ENCODE measurements at places on chromosomes 13 and 19.

DNA sequence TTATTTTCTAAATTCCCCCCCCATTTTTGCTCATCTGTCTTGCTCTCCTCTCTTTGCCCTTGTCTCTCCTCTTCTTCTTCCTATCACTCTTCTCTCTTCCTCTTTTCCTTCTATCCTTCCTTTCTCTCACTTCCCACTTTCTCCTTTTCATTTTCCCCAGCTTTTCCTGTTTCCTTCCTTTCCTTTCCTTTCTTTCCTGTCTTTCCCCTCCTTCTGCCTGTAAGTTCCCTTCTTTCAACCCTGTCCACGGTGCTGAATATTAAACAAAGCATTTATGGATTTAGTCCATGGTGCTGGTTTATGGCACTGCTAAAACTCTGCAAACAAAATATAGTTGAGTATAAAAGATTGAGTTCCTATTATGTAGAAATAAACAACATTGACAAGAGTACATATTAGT is 27.6 kb downstream of the SCEL start:
- DNase-seq: no peak

GRCh38 chr13:90591927-90592268 is 755.6 kb upstream of the MIR17HG start:
- DNase-seq: no peak

- no peak for DNase-seq
Observed at GRCh38 chr19:34363094-34363493, 1.9 kb upstream of the GPI start.

- DNase-seq: no peak
Observed at GRCh38 chr13:48403151-48403631, 9.7 kb downstream of the LPAR6 start.

GRCh38 chr19:42199440-42200115 is 17.9 kb downstream of the DEDD2 start:
- DNase-seq: peak; percentile 64

DNA sequence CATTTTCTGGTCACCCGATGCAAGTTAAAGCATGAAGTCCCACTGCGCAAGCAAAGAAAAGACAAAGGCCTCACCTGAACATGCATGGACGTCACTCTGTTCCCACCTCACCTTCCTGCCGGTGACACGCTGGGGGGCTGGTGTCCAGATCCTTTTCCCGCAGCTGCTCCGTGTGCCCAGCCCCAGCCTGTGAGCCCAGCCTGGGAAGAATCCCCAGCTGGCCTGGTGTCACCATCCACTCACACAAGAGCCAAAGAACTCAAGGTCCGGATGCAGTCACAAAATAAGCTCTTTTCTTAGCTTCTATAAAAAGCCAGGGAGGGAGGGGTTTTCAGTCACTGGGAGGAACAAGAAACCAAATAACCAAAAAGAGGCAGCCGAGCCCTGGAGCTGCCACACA is 249.9 kb downstream of the COL4A1 start:
- no peak for DNase-seq

DNA sequence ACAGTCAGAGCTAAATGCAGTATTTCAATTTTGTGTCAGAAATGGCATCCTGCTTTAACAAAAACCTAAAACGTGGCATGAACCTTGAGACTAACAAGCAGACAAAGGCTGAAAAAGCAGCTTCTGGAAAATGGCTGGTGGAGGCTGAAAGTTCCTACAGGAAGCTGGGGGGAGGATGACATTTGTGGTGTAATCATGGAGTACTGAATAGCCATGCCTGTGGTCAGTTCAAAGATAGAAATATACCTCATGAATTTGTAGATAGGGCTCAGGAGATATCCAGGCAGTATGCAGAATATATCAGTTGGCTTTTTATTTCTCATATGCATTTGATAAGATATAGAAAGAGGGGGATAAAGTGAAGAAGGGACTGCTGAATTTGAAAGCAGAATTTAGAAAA is 181.7 kb downstream of the UQCRFS1 start:
- DNase-seq: no peak

- DNase-seq: no peak
Observed at GRCh38 chr13:96090240-96091101, 564 bp downstream of the HS6ST3 start.

DNA sequence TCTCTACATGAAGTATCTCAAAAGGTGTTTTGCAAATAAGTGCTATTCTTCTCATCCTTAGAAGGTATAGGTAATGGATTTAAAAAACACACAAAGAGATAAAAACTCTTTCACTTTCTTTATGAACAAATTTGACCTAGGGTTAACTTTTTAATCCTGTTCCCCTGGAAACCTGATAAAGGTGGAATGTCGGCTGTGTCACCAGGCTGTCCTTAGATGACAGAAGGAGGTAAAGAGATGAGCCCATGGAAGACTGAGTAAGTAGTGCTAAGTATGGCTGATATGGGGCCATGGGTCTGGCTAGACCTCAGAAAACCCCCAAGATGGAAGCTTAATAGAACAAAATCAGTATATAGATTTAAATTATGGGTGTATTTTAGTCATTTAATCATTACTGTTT is 153.8 kb upstream of the LSM14A start:
- no peak for DNase-seq

GRCh38 chr19:38840583-38840968 is 9.0 kb upstream of the ECH1 start:
- DNase-seq: no peak

- no peak for DNase-seq
Observed at GRCh38 chr13:21106089-21106488, 44.7 kb upstream of the LATS2 start.

DNA sequence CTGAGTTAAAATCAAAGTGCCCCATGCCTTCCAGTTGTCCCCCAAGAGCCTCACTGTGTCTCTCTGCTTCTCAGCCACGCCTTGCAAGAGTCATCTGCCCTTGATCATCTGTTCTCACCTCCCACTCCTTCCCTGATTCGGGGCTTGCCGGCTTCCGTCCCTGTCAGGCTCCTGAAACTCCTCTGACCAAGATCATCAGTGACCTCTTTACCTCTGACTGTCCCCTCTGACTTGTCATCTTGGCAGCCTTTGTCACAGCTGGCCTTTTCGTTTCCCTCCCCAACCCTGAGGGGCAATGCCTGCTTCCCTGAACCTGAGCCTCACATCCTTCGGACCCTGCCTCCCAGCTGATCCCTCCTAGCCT is 66.3 kb downstream of the MAP4K1 start:
- DNase-seq: peak; percentile 70

- DNase-seq: no peak
Observed at GRCh38 chr13:36954542-36954941, 34.5 kb upstream of the SMAD9 start.

DNA sequence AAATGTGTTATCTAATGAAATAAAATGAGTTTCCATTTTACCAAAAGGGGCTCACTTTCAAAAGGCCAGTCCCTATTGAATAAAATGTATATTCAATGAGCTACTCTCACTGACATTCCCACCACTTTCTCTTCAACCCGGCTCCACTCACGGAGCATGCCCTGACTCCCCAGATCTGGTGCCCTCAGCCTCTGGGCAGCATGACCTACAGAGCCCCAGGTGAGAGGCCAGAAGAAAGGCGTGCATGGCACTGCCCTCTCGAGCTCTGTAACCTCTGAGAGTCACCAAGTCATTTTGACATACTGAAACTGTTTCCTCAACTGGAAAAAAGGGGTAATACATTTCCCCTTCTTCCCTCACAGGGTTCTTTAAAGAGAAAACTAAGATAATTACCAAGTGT is 25.2 kb upstream of the SIAH3 start:
- no peak for DNase-seq

DNA sequence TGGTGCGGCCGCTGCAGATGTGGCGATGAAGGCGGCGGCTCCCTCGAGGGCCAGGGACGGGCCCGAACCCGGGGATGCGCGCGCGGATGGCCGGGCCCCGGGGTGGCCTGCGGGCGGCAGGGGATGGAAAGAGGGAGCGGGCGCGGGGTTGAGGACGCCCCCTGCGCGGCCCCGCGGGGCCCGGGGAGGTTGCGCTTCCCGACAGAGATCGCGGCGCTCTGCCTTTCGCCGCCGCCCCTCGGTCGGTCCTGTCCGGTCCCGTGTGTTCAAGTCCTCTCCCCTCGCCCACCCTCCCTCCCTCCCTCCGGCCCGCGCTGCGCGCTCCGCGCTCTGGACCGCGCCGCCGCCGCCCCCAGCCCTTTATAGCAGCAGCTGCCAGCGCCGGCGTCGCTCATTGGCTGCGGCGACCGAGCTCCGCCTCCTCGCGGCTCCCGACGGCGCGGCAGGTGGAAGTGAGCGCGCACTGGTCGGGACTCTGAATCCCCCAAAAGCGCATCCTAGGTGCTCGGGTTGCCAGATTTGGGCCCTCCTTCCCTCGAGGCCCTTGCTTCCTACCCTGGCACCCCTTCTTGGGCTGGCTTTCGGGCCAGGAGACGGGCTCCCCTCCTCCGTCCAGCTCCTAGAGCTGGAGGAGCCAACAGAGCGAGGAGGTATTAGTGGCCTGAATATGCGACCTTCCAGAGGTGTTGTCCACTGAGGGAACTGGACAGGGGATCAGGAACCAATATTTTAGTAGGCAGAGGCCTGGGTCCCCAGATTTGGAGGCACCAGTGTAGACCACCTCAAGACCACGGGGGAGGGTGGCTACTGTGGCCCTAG is at the start of gene ELAVL3:
Gene ELAVL3 (minus strand): TSS at position 332 of the 819 bp plus-strand sequence. CDS start 438 bp downstream, outside the sequence.
- DNase-seq: peak; percentile 40

DNA sequence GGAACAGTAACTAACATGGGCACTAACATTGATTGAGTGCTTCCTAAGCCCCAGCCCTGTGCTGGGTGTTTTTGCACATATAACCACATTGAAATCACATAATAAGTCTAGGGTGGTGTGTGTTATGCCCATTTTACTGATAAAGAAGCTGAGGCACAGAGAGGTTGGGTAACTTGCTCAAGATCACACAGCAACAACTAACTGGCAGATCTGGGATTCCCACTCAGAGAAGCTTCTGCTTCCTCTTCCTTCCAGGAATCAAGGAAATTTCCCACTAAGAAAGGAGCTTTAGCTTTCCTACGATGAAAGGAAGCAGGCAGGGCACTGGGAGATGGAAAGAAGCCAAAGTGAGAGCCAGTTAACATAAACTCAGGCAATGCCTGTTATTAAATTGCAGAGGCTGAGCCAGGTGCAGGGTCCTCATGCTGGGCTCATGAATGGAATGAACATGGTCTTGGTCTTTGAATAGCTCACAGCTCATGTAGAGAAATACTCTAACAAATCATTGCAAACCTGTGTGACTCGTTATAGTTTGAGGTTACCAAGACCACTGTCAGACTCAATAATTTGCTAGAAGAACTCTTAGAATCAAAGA is 10.1 kb downstream of the SSC5D start:
- DNase-seq: no peak

DNA sequence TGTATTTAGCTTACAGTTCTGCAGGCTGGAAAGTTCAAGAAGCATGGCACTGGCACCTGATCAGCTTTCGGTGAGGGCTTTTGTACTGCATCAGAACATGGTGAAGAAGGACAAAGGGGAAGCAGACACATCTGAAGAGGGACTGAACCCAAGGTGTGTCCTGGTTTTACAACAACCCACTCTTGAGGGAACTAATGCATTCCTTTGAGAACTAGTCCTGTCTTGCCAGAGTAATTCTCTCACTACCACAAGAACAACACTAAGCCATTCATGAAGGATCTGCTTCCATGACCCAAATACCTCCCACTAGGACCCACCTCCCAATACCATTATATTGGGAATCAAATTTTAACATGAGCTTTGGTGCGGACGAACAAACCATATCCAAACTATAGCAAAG is 93.6 kb downstream of the RFC3 start:
- DNase-seq: no peak

- peak; percentile 63 for DNase-seq
Observed at GRCh38 chr19:16566161-16566560, 6.1 kb downstream of the SLC35E1 start.

DNA sequence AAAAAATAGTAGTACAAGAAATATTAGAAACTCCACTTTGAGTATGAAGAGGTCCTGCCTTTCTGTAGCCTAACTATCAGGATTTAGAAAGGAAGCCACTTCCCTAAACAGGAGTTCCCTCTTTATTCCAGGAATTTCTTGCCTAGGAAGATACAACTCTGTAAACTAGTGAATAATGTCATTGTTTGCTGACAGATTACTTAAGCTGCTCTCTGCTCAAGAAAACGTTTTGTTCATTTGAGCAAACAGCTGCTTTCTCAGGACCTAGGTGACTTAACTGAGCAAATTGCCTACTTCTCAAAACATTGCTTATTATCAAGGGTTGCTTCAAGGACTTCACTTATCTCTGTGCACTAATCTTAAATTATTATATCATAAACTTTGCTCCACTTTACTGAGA is 1419.4 kb upstream of the SLC10A2 start:
- no peak for DNase-seq

DNA sequence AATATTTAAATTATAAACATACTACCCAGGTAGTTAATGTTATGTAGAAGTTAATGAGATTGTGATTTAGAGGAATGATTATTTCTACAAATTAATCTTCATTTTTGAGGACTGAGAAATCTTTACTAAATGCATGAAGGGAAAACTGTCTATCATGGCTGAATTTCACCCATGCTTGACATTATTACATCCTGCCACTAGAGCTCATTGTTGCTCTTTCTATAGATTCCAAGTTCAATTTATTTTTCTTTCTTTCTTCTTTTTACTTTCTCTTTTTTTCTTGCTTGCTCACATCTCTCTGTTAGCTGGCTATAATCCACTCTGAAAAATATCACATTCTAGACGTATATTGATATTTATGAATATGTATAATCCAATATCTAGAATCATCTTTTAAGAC is 505.0 kb upstream of the KLHL1 start:
- DNase-seq: no peak

DNA sequence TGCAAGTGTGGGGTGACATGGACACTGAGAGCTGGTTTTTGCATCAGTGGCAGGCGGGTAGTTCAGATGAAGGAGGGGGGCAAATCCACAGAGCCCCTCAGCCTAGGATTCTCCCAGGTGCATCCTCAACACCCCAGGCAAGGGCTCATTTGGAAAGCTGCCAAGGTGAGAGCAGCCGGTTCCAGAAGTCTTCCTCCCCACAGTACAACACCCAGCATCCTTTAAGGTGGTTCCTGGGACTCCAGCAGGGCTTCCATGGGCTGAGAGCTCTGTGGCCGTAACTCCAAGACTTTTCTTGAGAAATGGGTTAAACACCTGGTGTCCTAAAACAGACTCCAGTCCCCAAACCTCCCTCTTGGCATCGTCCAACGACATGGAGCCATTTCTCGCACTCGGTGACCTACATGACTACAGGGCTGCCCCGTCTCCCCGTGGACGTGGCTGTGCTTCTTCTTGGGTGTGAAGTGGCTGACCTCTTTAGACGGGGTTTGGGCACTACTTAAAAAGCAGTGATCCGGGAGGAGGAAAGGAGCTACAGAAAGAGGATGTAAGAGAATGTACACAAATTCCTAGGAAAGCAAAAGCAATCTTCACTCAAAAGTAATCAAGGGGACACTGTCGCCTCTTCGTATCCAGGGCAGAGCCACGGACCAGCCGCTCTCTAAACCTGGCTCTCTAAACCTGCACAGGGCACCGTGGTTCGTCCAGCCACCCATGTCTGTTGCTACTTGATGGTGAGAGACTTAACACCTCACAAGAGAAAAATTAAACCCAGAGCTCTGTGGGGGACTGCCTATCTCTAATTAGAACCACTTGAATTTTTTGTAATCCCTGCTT is 25.5 kb downstream of the RANBP3 start:
- DNase-seq: no peak

Measured in activated T-cell treated with anti-CD3 and anti-CD28 coated beads, Interleukin-2, amount 50 U/mL, for 24 hours (primary cell).